ENCODE measurements at places on chromosomes 13 and 19. TPM values are rescaled to one million over a fixed set of nuclear protein-coding genes. Genes with fewer than 3 reads are reported as not detected.

- DNase-seq = no peak
- H3K27me3 ChIP-seq = no peaks in the 10 kb centered on the region
- no peak overlapping the region for H3K4me3 ChIP-seq
These were observed 87.2 kb upstream of the ZNF507 start for GRCh38 chr19:32258167-32258566.

DNA sequence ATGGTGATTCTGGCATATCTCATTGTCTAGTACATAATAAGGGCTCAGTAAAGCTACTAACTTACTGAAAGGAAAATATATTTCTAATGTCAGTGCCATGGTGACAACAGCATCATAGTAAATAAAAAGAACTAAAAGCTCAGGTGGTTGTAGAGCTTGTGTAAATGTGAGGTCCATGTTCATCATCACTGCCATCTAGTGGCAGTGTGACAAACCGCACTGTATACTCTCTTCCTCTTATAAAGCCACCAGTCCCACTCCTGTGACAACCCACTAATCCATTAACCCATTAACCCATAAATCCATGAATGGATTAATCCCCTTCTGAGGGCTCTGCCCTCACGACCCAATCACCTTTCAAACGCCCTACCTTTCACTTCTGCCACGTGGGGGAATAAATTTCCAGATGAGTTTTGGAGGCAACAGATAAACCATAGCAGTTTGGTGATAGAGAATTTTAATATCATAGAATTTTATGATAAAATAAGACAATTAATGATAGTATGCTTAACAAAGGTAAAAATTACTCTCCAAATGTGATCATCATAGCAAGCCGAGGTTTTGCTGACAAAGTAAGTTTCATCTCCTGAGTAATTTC is 160.4 kb upstream of the SGCG start:
- DNase-seq = peak; percentile 43
- H3K27me3 ChIP-seq = no peaks in the 10 kb centered on the region
- no peak overlapping the region for H3K27ac ChIP-seq
- H3K4me3 ChIP-seq = no peak overlapping the region
- H3K36me3 ChIP-seq = no peaks in the 10 kb centered on the region
- peaks cover 8% of the 10 kb centered on the region for H3K4me1 ChIP-seq

DNA sequence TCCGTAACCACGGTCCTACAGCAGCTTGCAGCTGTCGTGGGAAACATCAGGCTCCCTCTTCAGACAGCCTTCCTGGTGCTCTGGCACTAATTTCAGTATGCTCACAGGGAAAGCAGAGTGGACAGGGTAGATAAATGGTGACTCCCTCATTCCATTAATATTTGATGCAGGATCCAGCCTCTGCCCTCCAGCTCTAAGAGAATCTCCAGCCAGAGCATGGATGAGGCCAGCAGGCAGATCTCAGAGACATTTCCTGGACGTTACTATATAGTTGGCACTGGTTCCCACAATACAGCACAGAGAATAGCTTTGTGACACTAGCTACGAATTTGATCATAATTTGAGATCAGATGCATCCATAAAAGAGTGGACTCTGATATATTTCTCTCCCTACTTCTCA is 341.4 kb downstream of the LIG4 start:
- H3K36me3 ChIP-seq = no peaks in the 10 kb centered on the region
- no peak for DNase-seq
- no peak overlapping the region for H3K27ac ChIP-seq
- no peaks in the 10 kb centered on the region for H3K4me1 ChIP-seq

DNA sequence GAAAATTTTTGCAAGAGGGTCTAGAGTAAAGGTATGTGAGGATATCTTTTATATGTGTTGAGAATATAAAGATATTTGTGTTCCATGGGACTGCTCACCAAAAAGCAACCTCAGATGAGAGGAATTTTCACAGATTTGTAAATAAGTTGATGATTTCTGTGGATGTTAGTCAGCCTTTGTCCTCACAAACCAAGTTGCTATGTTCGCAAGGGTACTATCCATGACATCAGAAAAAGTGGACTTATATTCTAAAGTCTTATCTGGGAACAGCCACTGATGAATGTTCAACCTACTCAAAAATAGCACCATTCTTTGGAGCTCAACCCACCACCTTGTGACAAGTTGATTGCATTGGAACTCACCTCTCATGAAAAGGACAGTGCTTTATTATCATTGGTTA is 138.6 kb downstream of the PCDH20 start:
- peaks cover 13% of the 10 kb centered on the region for H3K36me3 ChIP-seq
- no peak overlapping the region for H3K27ac ChIP-seq
- no peaks in the 10 kb centered on the region for H3K27me3 ChIP-seq
- H3K4me3 ChIP-seq = no peak overlapping the region

GRCh38 chr19:35879770-35880317 is 11.5 kb downstream of the APLP1 start:
- H3K36me3 ChIP-seq = no peaks in the 10 kb centered on the region
- H3K27ac ChIP-seq = peak overlapping the region; percentile 56
- DNase-seq = peak; percentile 98
- H3K4me1 ChIP-seq = peaks cover 8% of the 10 kb centered on the region
- peaks cover 44% of the 10 kb centered on the region for H3K27me3 ChIP-seq

DNA sequence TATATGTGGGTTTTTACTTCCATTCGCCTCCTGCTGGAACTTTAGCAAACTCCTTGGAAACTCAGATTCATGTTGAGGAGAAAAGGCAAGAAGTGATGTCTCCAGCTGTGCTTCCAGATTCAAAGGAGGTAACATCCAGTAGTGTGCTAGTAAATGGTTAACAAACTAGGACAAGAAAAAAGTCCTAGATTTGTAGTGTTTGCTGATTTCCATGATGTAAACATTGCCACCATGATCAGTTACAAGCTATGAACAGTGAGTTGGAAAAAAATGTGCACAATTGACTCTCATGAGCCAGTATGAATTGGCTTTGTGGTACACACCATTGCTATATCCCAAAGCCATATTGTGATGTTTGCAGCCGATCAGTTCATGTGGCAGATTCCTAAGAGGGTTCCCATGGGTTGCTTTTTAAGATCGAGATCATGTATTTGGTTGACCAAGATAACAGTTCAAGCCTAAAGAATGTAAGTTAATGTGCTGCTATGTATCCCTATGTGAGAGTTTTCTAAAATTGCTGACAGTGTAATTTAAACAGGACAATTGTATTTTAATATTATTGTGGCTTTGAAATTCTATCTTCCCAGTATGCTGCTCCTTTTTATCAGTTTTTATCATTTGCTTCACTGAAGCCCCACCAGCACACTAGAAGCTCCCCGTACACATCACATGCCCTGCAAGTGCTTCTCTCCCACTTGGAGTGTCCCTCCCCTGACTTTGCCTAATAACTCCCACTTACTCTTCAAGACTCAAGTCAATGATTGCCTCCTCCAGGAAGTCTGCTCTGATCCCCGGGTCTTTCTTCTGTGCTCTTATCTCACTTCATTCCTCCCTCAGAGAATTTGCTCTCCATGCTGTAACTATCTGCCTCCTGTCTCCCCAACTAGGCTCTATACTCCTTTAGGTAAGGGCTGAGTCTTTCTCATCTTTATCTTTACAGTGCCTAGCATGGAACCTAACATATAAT is 148.3 kb downstream of the RGCC start:
- no peaks in the 10 kb centered on the region for H3K4me1 ChIP-seq
- H3K4me3 ChIP-seq = no peak overlapping the region
- H3K36me3 ChIP-seq = peaks cover 3% of the 10 kb centered on the region
- DNase-seq = no peak
- no peak overlapping the region for H3K27ac ChIP-seq
- H3K27me3 ChIP-seq = no peaks in the 10 kb centered on the region

DNA sequence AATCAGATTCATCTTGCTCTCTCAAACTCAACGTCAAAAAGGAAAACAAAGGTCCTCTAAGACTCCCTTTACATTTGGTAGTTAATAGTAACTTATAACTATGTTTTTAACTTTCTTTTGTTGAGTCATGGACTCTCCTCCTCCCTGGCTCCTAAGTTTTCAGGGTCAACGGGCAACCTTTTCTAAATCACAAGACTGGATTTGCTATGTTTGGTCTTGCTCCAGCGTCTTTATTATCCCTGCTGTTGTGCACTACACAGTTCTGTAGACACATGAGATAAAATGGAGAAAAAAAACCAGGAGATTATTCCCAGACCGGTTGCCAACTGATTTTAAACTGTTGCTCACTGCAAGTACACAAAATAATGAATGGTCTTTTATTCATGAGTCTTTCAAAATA is 1.9 kb upstream of the ITM2B start:
- H3K36me3 ChIP-seq = no peaks in the 10 kb centered on the region
- no peak overlapping the region for H3K4me3 ChIP-seq
- peaks cover 23% of the 10 kb centered on the region for H3K4me1 ChIP-seq
- H3K27me3 ChIP-seq = peaks cover 15% of the 10 kb centered on the region
- no peak overlapping the region for H3K27ac ChIP-seq

DNA sequence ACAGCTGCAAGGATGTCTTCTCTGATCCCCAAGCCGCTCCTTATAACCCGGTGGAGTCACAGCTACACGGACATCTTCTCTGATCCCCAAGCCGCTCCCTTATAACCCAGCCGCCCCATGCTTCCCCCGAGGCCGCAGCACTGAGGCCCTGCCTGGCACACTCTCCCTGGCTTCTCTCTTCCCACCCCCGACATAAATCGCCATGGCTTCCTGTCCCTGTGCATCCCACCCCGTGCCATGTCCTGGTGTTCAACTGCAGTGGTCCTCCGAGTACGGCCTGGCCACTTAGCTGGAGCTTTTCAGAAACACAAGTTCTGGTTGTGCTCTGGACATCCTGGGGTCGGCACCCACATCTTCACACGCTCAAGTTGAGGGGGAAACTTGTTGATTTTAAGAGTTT is 60.4 kb downstream of the RASA3 start:
- peaks cover 23% of the 10 kb centered on the region for H3K36me3 ChIP-seq
- no peaks in the 10 kb centered on the region for H3K27me3 ChIP-seq
- DNase-seq = peak; percentile 6
- H3K27ac ChIP-seq = no peak overlapping the region

- H3K4me1 ChIP-seq = peaks cover 7% of the 10 kb centered on the region
- peak; percentile 92 for DNase-seq
- peak overlapping the region; percentile 84 for H3K27ac ChIP-seq
- H3K4me3 ChIP-seq = no peak overlapping the region
- no peaks in the 10 kb centered on the region for H3K27me3 ChIP-seq
These were observed 20.0 kb downstream of the XRCC1 start for GRCh38 chr19:43555185-43555770.

GRCh38 chr13:111177921-111178320 is 62.8 kb downstream of the ARHGEF7 start:
- peak overlapping the region; percentile 61 for H3K27ac ChIP-seq
- DNase-seq = no peak
- no peaks in the 10 kb centered on the region for H3K27me3 ChIP-seq
- H3K4me3 ChIP-seq = no peak overlapping the region
- peaks cover 10% of the 10 kb centered on the region for H3K36me3 ChIP-seq
- H3K4me1 ChIP-seq = peaks cover 27% of the 10 kb centered on the region

GRCh38 chr13:106753251-106753650 is 185.3 kb upstream of the ARGLU1 start:
- no peaks in the 10 kb centered on the region for H3K27me3 ChIP-seq
- H3K27ac ChIP-seq = no peak overlapping the region
- H3K4me3 ChIP-seq = no peak overlapping the region
- no peak for DNase-seq
- peaks cover 30% of the 10 kb centered on the region for H3K4me1 ChIP-seq
- no peaks in the 10 kb centered on the region for H3K36me3 ChIP-seq

- peaks cover 70% of the 10 kb centered on the region for H3K27me3 ChIP-seq
- H3K36me3 ChIP-seq = no peaks in the 10 kb centered on the region
- DNase-seq = no peak
These were observed 8.8 kb upstream of the KLK15 start for GRCh38 chr19:50842130-50842529.

DNA sequence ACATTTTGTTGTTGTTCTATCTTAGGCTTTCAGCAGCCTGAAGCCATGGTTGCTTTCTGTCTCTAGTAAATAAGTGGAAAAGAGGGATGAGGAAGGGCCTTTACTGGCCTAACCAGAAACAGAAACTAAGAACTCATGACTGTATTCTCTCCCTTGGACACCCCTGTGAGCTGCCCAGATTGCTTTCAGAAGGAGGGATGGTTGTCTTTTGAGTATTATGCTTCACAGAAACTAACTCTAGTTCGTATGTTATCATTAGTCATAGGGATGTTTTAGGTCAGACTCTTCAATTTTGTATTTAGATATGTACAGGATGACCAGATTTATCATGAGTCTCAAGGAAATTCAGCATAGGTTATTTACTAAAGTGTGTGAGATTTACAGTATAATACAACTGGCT is 17.5 kb downstream of the BORA start:
- no peak overlapping the region for H3K27ac ChIP-seq
- peaks cover 59% of the 10 kb centered on the region for H3K36me3 ChIP-seq
- DNase-seq = no peak
- no peaks in the 10 kb centered on the region for H3K27me3 ChIP-seq

- H3K27me3 ChIP-seq = no peaks in the 10 kb centered on the region
- no peak overlapping the region for H3K27ac ChIP-seq
- DNase-seq = no peak
- no peak overlapping the region for H3K4me3 ChIP-seq
These were observed 138.2 kb downstream of the PIBF1 start for GRCh38 chr13:72920097-72920496.

DNA sequence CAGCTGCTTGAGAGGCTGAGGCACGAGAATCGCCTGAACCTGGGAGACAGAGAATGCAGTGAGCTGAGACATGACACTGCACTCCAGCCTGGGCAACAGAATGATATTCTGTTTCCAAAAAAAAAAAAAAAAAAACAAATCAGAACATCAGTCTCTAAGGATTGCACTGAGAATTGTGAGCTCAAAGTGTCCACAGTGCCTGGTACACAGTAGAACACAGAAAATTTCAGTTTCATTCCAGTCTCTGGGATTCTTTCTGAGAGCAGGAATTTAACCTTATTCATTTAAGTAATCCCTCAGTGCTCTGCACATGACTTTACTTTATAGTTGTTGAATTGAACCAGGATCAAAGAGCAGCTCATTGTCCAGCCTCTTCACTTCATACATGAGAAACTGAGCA is 25.9 kb upstream of the GATAD2A start:
- peaks cover 7% of the 10 kb centered on the region for H3K27me3 ChIP-seq
- peaks cover 14% of the 10 kb centered on the region for H3K4me1 ChIP-seq
- H3K27ac ChIP-seq = no peak overlapping the region
- H3K4me3 ChIP-seq = no peak overlapping the region

- DNase-seq = no peak
- peaks cover 10% of the 10 kb centered on the region for H3K4me1 ChIP-seq
- H3K4me3 ChIP-seq = no peak overlapping the region
- no peak overlapping the region for H3K27ac ChIP-seq
- H3K36me3 ChIP-seq = peaks cover 19% of the 10 kb centered on the region
These were observed 64.7 kb downstream of the DNAJC15 start for GRCh38 chr13:43088093-43088511.

- H3K36me3 ChIP-seq = no peaks in the 10 kb centered on the region
- H3K4me1 ChIP-seq = peaks cover 11% of the 10 kb centered on the region
- DNase-seq = no peak
- no peaks in the 10 kb centered on the region for H3K27me3 ChIP-seq
- H3K27ac ChIP-seq = no peak overlapping the region
These were observed 1451.5 kb downstream of the EFNB2 start for GRCh38 chr13:105083992-105084391.

- DNase-seq = no peak
- H3K4me3 ChIP-seq = no peak overlapping the region
- H3K27ac ChIP-seq = no peak overlapping the region
- H3K27me3 ChIP-seq = no peaks in the 10 kb centered on the region
- no peaks in the 10 kb centered on the region for H3K36me3 ChIP-seq
These were observed 8.3 kb upstream of the MCF2L start for GRCh38 chr13:112960706-112961105.

The SIGLECL1 gene
- not detected for total RNA-seq

The LYPD3 gene
- total RNA-seq = 3.1 TPM

The SCGB2B2 gene
- 0.71 TPM for total RNA-seq

The PRRG2 gene
- 5.9 TPM for total RNA-seq

The VRK3 gene
- total RNA-seq = 33.4 TPM

The CLDN10 gene
- total RNA-seq = 29.6 TPM

The NLRP5 gene
- not detected for total RNA-seq

The CLEC4M gene
- not detected for total RNA-seq

The ARHGEF7 gene
- 44.3 TPM for total RNA-seq
